Stimulated activated naive CD4-positive, alpha-beta T cell (primary cell): ENCODE measurements at places on chromosomes 2 and 18.

DNA sequence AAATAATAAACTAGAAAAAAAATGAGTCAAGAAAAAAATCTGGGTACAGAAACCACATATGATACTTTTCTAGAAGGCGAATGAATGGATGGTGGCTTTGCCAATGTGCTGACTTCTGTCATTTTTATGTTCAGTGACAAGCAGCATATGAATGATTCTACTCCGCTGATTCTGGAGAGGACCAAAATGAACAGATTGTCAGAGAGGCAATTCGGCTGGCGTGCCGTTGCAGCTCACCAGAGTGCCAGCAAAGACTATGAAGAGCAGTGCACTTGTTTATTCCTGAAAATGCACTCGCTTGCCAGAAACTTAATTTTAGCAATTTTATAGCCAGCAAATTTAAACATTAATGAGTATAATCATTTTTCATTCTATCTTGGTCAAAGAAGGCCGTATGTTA lies 105.9 kb upstream of the NYAP2 start:
- no peak for DNase-seq

DNA sequence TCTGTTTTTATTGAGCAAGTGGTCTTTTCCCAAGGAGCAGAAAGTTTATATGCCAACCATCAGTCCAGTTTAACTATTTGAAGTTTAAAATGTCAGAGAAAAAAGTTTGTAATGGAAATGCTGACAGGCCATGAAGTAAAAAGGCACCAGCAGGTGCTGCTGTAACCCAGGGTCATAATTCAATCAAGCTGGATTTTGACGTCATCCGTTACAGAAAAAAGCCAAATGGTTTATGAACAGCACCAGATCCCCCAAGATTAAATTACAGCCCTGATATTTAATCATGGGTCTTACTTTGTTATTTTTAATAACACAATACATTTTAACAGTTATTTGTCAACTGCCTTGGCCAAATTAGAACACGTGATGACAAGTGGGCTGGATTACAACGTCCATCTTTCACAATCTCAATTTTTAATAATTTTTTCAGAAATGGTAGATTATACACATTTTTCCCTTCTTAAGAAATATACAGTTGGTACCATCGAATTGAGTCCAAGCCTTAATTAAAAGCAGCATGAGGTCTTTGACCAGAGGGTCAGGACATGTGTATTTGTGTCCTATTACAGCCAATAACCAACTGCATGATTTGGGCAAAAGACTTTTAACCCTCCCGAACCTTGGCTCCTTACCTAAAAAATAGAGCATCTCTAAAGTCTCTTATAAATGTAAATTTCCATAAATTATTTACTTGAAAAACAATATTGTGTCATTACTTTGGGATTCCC lies 10.0 kb downstream of the TCF4 start:
- no peak for DNase-seq

GRCh38 chr2:124778076-124778475 lies 753.0 kb downstream of the CNTNAP5 start:
- no peak for DNase-seq

- no peak for DNase-seq
Observed at GRCh38 chr2:54925022-54925421, 125.2 kb downstream of the RTN4 start.

DNA sequence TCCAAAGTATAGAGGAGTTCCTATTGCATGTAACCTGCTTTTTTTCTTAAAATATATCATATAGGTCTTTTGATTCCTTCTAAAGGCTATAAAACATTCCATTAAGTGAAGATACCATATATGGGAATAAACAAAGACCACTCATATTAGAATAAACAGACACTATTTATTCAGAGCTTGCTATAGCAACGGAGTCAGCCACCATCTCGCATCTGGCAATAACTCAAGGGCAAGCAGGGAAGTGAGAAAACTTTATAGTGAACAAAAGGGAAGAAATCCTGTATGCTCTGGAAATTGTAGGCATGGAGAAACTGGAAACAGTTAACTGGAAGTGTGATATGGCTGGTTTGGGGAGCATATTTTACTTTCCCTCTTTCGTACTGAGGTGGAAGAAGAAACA lies 301.9 kb downstream of the PTH2R start:
- no peak for DNase-seq

- no peak for DNase-seq
Observed at GRCh38 chr2:129782633-129782990, 196.9 kb upstream of the RAB6C start.

DNA sequence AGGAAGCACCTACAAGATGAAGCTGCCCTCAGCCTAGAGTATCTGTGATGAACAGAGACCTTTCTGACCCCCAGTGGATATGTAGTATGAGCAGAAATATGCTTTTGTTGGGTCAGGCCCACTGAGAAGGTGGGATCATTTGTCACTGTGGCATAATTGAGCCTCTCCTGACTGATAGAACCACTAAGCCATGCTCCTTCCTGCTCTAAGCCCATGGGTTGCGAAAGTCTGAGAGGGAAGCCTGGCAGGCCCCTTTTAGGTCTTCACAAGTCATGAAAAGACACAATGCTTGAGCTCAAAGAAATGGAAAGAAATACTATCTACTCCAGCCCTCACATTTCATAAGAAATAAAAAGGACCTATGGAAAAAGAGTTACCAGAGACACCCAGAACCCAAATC lies 127.7 kb downstream of the TNS1 start:
- no peak for DNase-seq

DNA sequence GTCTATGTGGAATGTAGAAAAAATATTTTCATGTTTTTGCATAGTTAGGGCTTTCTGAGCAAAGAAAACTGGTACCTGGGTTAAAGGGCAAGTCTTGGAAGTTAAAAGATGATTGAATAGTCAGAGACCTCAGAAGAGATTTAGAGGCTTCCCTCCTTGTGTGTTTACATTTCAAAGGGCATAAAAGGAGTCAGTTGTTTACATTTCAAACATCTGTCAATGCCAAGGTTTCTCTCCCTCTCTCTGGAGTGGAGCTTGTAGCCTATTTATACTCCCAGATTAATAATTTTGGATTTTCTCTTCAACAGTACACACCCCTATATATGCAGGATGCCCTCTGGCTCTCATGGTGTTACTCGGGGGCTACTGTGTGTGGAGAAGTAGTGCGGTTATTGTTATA lies 8.6 kb downstream of the M1AP start:
- no peak for DNase-seq

- DNase-seq = no peak
Observed at GRCh38 chr2:235694721-235695601, 201.1 kb downstream of the AGAP1 start.

GRCh38 chr2:127567351-127567854 lies 31.9 kb downstream of the MYO7B start:
- DNase-seq = no peak

DNA sequence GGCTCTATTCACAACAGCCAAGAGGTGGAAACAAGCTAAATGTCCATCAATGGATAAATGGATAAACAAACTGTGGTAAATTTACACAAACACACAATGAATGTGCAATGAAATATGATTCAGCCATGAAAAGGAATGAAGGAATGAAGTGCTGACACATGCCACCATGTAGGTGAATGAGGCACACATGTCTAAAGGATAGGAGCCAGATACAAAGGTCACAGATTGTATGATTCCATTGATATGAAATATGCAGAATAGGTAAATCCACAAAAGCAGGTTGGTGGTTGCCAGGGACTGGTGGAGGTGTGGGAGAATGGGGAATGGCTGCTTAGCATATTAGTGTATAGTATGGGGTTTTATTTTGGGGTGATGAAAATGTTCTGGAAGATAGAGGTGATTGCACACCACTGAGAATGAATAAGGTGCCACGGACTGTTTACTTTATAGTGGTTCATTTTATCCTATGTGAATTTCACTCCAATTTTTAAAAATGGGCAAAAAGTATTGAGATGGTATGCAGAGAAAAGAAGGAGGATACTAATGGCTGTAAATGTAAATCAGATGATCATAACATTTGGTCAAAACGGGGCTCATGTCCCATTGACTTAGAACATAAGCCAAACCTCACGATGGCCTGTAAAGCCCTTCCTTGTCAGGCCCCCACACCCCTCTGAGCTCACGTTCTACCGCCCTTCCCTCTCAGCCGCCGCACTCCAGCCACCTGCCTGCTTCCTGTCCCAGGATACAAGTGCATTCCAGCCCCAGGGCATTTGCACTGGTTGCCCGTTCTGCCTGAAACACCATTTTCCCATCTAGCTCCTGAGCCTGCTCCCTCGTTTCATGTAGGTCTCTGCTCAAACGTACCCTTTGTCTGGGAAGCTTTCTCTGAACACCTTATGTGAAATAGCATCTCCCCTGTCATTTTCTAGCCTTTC lies 165.5 kb downstream of the DDX1 start:
- DNase-seq = no peak

- no peak for DNase-seq
Observed at GRCh38 chr2:111632661-111633060, 251.3 kb downstream of the ANAPC1 start.

GRCh38 chr2:186531257-186531775 lies 45.3 kb downstream of the ZC3H15 start:
- DNase-seq = no peak

DNA sequence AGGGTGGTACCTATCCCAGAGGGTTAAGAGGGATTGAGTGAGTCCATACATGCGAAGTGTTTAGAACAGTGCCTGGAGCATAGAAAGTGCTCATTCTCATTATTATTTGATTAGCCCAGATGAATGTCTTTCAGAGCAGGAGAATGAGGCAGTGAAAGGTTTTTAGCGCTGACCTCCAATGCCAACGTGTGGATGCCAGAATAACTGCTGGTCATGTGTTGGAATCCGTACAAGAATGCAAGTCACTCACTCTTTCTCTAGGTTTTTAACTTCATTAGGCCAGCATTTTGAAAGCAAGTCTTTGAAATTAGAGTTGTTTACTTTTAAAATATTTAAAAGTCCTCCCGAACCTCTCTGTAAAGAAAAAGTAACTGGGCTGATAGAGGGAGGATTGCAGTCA lies 374.2 kb downstream of the EN1 start:
- DNase-seq = no peak

DNA sequence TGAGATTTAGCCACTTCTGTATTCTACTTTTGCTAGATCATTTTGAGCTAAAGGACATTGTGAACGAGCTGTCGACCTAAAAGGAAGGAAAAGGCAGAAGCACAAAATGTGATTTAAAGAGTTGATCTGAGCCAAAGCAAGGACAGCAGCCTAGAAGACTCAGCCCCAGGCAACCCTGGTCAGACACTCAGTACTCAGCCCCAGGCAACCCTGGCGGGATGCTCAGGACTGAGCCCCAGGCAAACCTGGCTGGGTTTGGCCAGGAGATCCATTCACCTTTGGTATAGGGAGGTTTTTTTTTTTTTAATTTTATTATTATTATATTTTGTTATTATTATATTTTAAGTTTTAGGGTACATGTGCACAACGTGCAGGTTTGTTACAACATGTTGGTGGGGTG lies 34.3 kb upstream of the PXDN start:
- no peak for DNase-seq

DNA sequence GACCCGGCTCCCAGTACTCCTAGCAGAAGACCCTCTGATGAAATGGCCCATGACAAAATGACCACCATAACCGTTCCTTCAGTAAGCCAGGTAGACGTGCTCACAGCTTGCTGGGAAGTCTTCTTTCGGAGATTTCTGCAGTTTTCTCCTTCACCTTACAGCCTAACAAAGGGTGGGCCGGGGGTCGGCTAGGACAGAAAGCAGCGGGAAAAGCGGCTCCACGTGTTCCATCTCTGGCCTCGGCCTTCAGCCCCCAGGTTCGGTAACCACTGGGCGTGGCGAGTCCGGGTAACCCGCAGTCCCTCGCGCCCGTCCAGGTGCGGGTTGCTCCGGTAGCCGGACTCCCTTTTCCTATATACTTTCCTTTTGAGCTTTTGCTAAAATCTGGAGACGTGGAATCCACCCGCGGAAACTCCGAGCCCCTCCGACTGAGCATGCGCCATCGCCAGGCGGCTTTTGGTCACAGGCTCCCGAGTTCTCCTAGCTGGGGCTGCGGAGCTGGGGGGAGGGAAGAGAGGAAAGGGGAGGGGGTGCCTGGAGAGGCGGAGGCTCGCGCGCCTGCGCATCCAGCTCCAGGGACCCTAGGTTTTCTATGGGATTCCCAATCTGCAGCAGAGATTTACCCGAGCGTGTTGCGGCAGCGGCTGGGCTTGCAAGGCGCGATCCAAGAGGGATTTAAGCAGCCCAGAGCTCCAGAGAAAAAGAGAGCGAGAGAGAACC lies at the start of gene VSNL1:
VSNL1 (plus strand) TSS at position 604 of the 720 bp plus-strand sequence. CDS start 51,379 bp downstream, outside the sequence.
- no peak for DNase-seq

GRCh38 chr2:110729106-110729505 lies 3.3 kb upstream of the ACOXL start:
- DNase-seq = no peak

DNA sequence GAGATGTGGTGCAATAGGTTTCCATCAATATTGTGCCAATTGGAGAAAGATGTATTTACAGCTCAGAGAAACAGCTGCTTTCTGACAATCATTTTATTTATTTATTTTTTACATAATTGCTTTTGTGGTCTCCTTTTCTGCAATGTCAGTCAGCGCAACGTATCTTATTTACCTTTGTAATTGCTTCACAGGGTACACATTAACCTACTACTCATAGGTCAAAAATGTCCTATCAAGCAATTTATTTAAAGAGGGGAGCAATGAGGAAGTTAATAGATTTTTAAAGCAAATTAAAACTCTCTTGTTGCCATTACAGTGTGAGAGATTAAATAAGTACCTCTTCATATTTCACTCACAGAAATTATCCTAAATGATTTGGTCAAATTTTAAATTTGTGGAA lies 291.0 kb downstream of the CALCRL start:
- DNase-seq = no peak

DNA sequence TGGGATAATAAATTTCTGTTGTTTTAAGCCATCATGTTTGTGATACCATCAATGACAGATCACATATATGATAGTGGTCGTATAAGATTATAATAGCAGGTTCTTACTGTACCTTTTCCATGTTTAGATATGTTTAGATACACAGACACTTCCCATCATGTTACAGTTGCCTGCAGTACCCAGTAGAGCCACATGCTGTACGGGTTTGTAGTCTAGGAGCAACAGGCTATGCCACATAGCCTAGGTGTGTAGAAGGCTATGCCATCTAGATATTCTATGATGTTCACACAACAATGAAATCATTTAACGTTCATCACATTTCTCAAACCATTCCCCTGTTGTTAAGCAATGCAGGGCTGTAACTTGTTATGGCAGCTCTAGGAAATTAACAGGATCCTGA lies 132.9 kb upstream of the SH3BP4 start:
- DNase-seq = no peak

DNA sequence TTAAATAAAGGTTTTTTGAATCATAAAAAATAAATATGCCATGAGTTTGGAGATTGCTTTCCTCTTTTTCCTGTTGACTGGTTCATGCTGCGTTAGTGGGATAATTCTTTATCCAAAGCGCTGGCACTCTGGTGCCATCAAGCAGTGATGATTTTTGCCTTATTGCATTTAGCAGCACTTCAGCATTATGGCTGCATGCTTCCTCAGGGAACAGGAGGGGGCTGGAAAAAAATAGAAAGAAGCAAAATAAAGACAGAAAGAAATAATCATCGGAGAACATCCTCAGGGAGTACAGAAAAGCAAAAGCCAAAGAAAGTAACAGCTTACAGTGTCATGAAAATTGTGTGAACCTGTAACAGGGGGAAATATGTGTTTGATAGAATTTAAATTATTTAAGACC lies 1408.2 kb upstream of the PIK3C3 start:
- DNase-seq = no peak
